Activated naive CD4-positive, alpha-beta T cell treated with anti-CD3 and anti-CD28 coated beads, Interleukin-2, amount 50 U/mL, for 72 hours (primary cell): ENCODE measurements at places on chromosomes 1 and 21.

- DNase-seq, result no peak
Observed at GRCh38 chr1:34176830-34177603, at the start of gene C1orf94. TSS of gene C1orf94 (plus strand) at chr1:34176907. CDS start at chr1:34177790, 883 bp downstream.

DNA sequence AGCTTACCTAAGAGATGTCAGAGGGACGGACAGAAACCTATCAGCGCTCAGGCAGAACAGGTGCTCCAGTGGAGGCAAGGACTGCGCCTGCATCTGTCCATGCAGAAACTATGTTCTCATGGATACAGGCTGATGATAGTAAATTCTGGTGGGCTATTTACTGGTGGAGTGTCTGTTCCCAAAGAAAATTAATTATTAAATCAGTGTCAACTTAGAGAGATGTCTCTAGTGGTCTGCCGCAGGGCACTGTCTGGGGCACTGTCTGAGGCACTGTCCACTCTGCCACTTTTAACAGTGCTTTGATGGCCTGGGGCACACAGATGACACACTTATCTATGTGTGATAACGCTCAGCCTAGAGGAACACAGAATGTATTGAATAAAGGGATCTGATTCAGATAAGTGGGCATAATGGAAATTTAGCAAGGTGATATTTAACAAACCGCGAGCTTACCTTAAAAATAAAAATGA is 148.1 kb downstream of the RGS7 start:
- no peak for DNase-seq

DNA sequence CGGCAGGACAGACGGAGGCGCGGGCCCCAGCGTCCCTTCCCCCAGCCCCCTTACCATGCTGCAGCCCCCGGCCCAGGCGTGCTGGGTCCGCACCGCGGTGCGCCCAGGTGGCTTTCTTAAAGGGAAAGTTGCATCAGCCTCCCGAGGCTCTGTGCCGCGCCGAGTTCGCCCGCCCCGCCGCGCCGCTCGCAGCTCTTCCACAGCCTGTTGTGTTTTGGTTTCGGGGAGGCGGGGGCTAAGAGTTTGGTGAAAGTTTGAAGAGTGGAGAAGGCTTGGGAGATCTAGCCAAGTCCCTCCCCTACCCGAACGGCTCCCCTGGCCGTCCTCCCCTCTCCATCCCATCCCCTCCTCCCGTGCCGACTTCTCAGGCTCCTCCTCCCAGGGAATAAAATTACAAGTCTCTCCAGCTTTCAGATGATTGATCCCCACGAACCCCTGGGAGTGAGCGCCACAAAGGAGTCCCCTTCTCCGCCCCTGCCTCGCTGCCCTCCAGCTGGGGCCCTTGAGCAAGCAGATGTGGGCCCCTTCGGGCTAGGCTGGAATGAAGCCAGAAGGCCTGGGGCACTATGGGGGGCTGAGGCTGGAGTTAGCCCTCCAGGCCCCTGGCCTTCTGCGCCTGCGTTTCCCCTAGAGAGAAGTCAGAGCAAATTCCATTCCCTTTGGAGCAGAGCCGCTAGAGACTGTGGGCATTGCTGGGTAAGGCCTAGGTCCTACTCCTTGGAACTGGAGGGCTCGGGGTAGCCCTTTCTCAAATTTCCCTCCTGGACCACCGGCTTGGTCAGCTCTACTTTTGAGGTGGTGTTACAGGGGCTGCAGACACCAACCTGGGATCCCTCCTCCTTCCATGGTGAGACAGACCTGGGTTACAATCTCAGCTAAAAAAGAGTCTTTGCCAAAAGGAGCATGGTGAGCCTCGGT is at the start of gene SLC6A9:
Gene SLC6A9, minus strand, starts transcription at position 211 of the 918 bp plus-strand sequence. CDS start 7,185 bp downstream, outside the sequence.
- peak; percentile 49 for DNase-seq

DNA sequence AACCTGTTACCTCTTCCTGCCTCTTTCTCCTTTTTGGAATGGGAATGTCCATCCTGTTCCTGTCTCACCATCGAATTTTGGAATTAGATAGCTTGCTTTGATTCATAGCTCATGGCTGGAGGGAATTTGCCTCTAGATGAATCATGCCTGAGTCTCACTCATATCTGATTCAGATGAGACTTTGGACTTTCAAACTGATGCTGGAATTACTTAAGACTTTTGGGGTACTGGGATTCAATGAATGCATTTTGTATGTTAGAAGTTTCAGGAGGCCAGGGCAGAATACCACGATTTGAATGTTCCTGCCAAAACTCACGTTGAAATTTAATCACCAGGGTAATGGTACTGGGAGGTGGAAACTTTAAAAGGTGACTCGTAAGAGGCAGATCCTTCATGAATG is 132.4 kb downstream of the DSCAM start:
- DNase-seq, result no peak

DNA sequence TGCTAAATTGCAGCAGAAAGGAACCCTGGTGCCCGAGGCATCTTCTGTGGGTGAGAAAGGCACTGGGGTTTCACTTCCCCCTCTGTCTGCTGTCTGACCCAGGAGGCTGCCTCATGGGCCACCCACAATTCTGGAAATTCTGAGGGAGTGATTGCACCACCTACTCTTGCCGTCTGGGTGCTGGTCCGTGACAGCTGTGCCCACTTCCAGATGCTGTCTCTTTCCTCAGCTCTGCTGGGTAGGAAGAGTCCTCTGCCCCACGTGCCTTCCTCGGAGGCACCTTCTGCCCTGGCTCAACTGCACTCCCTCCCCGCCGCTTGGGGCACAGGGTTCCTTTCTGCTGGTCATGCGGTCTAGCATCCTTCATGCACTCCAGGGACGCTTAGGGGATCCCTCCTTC is 96.3 kb downstream of the ARHGEF10L start:
- no peak for DNase-seq
